ENCODE measurements at places on chromosomes 12 and 14.

GRCh38 chr12:25859976-25860375 lies 98.5 kb upstream of the RASSF8 start:
- no peak for DNase-seq

DNA sequence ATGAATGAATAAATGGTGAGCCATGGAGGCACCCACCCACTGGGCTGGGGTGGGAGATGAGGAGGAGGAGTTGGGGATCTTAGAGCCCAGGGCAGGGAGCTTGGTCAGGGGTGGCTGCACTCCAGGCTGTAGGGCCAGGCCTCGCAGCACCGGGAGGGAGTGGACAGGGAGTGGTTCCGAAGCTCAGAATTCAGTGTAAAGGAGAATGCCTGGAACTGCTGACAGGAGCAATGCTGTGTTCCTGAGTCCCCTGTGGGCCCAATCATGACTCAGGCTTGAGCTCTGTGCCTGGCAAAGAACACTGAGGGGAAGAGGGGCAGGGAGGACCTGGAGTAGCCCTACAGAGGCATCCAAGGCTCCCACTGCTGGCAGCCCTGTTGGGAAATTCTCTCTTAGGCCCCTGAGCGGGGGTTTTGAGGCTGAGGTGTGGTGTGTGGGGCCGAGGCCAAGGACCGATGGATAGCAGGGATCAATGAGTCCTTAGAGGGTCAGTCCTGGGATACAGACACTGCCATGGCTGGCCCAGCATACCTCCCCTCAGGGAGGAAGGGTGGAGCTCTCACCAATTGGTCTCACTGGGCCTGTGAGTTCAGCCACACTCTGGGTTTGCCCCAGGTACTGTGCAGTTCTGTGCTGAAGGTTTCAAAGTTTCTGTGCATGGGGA lies 9.5 kb upstream of the RABGGTA start:
- no peak for DNase-seq

- DNase-seq = no peak
Observed at GRCh38 chr12:90910958-90911357, 44.0 kb downstream of the CCER1 start.

DNA sequence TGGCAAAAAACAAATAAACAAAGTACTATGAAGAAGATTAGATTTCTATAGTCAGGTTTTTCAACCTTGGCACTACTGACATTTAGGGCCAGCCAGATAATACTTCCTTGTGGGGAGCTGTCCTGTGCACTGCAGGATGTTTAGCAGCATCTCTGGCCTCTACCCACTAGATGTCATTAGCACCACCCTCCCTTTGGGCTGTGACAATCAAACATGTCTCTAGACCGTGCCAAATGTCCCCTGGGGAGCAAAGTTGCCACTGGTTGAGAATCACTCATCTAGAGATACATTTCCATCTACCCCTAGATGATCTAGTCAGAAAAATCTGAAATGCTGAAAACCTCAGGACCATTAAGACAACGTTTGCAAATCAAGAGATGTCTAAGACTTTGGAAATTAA lies 29.9 kb downstream of the SRRM4 start:
- DNase-seq = no peak

GRCh38 chr12:102776041-102776440 lies 141.0 kb downstream of the PAH start:
- DNase-seq = no peak

DNA sequence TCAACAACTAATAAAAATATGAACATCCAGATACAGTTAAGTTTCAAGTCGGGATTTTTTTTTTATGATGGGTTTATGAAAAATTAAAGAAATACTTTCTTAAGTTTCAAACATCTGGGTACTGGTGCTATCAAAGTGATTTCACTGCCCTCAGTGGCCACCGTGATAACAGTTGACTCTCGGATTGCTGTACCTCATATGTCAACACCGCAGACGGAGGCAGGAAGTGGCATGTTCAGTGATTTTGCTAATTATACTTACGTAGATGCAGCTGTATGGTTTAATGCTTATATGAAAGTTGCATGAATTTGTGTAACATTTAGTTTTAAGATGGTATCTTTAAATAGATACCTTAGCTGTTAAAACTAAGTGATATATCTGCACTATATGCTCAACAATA lies 20.8 kb upstream of the FBLN5 start:
- DNase-seq = no peak

DNA sequence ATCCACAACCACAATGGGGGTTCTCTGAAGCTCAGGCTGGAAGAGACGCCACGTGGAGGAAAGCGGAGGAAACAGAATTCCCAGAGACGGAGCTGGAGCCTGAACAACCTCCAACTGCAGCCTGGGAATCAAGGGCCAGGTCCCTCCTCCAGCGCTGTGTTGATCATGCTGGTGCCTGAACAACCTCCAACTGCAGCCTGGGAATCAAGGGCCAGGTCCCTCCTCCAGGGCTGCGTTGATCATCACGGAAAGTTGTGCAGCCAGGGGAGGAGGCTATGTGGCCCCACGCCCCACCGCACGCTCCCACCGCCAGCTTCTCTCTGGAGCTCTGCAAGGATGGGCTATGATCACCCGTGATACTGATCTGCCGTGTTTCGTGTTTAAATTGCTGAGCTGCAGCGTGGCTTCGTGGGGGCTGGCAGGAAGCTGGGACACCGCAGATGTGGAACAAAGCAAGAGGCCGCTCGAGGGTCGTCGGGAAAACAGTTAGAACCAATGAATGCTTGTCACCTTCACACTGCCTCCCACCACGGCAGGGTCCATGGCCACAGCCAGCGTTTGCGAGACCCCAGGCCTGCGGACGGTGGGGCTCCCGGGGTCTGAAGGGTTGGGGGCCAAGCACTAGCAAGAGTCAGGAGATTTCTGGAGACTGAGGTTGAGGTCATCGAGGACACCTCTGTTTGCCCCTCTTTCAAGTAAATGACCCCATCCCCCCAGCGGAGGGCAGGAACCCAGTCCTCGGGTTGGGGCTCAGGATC lies 51.8 kb upstream of the FBRSL1 start:
- no peak for DNase-seq

GRCh38 chr14:58969951-58970751 lies 218.3 kb upstream of the DAAM1 start:
- no peak for DNase-seq

DNA sequence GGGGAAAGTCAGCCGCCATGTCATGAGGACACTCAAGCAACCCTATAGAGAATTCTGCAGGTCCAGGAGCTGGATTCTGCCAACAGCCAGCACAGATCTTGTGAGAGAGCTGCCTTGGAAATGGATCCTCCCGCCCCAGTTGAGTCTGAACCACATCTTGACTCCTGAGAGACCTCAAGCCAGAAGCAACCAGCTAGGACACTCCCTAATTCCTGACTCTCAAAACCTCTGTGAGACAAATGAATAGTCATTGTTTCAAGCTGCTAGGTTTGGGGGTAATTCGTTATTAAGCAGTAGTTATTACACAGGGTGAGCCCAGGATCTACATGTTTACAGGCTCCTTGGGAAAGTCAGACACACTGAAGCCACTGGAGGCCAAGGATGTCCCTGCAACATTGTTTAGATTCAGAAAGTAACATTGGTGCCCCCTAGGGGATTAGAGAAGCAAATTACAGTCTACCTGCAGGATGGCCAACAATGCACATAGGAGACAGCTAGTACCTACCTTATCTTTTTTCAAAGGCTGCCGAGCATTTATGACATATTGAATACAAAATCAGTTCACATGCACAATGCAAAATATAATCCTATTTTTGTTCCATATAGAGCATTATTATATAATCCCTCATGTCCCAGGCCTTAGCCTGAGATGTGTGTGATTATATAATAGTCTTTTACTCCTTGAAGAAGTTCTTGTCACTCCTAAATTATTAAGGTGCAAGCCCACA lies 57.9 kb upstream of the FICD start:
- DNase-seq = no peak

GRCh38 chr12:90953956-90954421 lies 987 bp downstream of the CCER1 start:
- no peak for DNase-seq

GRCh38 chr14:73859145-73859544 lies 7.5 kb downstream of the PTGR2 start:
- DNase-seq = no peak

GRCh38 chr12:10218021-10218420 lies 5.3 kb downstream of the GABARAPL1 start:
- DNase-seq = no peak

GRCh38 chr12:54047160-54047963 lies 6.3 kb upstream of the HOXC4 start:
- DNase-seq = no peak

GRCh38 chr14:73295198-73295796 lies 58.0 kb downstream of the PAPLN start:
- no peak for DNase-seq

DNA sequence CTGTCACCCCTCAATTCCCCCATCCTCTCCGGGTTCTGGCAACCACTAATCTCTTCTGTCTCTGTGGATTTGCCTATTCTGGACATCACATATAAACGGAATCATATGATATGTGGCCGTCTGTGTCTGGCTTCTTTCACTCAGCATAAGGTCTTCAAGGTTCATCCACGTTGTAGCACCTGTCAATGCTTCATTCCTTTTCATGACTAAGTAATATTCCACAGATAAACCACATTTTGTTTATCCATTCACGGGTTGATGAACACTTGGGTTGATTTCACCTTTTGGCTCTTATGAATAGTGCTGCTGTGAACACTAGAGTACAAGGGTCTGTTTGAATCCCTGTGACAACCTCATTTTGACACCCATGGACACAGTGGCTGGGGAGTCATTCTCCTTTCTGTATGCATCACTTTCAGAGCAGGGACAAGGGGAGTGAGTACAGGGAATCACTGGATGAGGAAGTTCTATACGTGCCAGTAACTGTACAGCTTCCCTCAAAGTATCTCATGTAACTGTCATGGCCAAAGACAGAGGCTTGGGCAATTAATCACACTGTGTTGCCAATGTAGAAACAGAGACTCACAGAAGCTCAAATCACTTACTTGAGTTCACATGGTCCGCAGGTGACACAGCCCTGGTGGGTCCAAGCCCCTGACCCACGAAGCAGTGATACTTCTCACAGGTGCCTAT lies 10.9 kb upstream of the TESC start:
- DNase-seq = no peak

DNA sequence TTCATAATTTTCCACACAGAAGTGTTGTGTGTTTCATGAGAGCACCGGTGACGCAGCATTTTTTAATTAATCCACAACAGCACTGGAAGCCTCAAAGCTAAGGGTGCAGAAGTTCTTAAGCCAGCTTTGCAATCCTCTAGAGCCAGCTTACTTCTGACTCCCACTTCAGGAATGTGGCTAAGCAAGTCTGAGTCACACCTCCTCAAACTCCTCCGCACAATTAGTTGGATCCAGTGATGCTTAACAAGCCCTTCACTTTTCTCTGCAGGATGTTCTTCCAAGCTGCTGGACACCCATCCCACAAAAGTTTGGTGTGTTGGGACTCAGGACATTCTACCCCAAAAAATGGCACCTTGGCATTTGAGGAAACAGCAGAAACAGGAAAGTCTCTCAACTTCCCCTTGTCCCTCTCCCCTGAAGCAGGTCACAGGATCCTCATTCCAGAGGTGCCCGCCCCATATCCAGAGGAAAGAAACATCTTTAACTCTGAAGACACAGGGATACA lies 210.0 kb downstream of the PPM1H start:
- DNase-seq = no peak

DNA sequence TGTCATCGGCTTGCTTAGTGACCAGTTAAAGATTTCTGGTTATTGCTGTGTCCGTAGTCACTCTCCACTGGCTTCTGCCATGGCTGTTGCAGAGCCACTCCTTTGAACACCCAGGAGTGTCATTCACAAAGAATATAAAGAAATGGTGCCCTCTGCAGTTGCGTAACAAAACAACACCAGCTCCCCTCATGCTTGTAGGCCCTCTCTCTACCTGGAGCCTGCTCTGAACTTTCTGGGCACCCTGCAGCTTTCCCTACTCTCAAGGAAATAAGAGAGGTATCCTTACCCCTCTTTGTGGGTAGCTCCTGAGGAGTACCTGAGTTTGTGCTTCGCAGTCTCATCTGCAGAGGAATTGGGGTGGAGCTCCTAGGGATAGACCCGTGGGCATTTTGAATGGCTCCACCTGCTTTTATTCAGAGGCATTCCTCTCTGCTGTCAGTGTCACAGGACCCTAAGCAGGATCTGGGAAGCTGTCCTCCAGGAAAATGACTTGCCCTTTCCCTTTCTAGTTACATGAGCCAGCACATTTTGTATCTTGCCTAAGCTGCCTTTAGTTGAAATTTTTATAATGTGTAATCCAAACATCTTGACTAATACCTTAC lies 97.2 kb upstream of the TMEM260 start:
- no peak for DNase-seq

- no peak for DNase-seq
Observed at GRCh38 chr12:89899651-89900050, 191.0 kb upstream of the ATP2B1 start.

DNA sequence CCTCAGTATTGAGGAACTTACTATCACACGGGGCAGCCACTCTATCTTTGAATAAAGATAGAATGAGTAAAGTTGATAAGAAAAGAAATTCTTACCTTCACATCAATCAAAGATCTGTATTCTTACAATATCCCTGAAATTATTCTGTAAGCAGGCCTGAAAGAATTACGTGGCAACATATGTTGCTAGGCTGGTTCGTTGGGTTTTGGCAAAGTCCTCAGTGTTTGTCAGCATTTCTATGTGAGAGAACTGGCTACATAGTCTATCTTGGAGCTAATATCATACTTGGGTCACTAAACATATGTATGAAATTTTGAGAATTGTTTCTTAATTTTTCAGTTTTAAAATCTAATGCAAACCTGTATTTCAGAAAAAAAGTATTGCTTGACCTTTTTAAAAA lies 412.2 kb upstream of the GARIN6 start:
- DNase-seq = no peak

DNA sequence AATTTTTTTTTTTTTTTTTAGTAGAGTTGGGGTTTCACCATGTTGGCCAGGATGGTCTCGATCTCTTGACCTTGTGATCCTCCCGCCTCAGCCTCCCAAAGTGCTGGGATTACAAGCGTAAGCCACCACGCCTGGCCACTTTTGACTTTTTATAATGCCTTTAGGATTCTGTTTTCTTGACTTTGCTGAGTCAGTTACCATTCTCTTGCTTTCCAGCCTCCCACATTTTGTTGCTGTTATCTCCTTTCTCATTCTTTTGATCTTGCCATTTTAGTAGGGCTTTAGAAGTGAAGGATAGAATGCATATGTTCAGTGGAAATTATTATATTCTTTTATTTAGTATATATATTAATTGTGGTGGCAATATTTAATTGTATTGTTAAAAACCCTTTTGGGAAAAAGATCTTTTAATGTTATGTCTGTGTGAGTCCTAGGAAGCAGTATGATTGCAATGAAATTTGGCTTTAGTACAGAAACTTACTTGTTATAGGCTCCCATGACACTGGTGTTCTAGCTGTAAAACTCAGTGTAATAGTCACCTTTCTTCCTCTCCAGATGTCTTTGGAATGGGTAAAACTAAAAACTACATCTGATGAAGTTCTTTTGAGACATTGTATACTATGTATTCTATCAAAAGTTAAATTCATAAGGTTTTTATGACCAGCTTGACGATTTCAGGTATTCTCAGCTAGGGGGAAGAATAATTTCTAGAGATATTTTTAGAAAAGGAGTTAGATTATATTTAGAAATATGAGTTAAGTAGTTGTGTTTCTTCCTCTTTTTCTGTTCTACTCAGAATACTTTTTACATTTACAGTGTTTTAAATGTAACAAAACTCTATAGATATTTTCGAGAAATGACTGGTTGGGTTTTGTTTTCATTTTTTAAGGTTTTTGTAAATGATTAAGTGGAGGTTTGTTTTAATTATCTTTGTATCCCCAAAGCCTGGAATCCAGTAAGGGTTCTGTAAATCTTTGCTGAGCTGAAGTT lies 74.7 kb downstream of the APAF1 start:
- no peak for DNase-seq
